ENCODE measurements at places on chromosomes 16 and 17.

DNA sequence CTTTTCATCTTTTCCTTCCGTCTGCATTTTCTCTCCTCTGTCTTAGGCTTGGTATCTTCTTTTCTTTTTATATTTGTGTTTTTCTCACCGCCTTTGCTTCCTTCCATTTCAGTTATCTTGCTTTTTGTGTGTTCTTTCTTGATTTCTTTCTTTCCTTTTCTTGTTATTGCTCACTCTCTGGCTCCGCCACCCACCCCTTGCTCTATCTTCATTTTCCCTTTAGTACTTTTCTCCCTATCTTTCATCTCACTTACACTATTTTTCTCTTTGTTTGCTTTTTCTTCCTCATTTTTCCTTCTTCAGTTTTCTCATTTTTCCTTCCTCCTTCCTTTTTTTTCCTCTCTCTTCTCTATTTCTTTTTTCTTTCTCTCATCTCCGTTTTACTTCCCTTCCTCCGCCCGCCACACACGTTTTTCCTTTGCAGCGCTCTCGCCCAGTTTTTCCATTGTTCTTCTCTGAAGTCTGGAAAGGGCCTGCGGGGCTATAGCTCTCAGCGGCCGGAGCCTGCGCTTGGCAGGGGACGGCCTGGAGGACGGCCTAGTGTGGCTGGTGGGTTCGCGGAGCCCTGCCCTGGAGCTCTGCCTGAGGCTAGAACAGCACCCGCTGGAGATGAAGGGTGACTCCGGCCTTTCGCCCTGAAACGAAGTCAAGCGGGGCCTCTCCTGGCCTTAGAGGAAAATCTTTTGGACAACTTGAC is 5.2 kb upstream of the HOXB13 start:
- no peak for DNase-seq

GRCh38 chr17:77163511-77164280 is 22.9 kb downstream of the SEC14L1 start:
- DNase-seq, result no peak

DNA sequence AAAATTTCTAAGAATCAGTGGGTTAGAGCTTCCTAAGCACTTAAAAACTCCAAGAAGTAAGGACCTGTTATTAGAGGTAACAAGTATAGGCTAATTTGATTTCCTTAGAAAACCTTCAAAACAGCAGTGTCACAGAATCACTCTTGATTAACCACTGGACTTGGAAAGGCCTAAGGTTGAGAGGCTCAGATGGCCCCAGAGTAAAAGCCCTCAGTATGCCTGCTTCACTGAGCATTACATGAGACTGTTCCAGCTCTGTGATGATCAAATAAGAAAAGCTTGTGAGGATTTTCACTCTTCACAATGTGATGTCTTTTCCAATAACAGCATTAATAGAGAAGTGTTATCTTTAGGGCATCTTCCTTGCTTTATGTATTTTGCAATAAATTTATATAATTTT is 509.2 kb upstream of the HSBP1 start:
- no peak for DNase-seq

DNA sequence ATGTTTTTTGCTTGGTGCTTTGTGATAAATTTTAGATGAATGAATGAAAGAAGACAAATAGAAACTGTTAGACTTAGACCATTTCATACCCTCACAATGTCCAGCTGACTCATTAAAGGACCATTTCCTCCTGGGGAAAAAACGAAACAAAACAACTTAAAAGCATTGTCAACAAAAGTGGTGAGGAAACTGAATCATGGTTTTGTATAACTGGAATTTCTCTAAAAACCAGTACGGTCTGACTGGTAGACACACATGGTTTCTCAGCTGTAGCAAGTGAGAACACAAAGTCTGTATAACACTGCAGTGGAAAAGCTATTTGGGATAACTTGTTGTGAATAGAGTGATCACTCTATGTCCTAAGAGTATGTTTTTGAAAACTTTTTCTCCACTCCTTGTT is 5.3 kb upstream of the DDX52 start:
- peak; percentile 42 for DNase-seq

GRCh38 chr16:51710186-51710585 is 559.1 kb upstream of the SALL1 start:
- DNase-seq, result no peak

- peak; percentile 98 for DNase-seq
Observed at GRCh38 chr17:31052187-31052889, 42.4 kb upstream of the NF1 start.

- no peak for DNase-seq
Observed at GRCh38 chr16:84928679-84929420, 82.5 kb downstream of the ZDHHC7 start.

- peak; percentile 41 for DNase-seq
Observed at GRCh38 chr16:68760671-68761275, 23.7 kb downstream of the CDH1 start.

- DNase-seq, result no peak
Observed at GRCh38 chr16:23232806-23233205, 50.3 kb downstream of the SCNN1G start.

DNA sequence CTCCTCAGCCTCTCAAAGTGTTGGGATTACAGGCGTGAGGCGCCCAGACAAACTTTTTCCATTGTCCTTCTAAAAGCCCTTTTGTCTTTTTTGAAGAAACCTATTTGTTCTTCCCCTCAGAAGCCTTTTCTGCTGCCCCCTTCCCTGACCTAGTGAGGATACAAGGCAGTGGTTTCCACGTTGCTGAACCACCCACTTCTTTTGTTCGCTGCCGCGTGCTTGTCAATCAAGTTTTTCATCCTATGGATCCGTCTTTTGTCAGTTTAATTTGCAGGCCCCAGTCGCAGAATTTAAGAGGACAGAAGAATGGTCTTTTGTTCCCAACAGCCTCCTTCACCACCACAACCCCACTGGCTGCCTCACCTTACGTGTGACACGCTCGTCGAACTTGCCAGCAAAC is 20.2 kb upstream of the GNG13 start:
- no peak for DNase-seq

GRCh38 chr16:84924331-84925091 is 86.8 kb downstream of the ZDHHC7 start:
- no peak for DNase-seq

DNA sequence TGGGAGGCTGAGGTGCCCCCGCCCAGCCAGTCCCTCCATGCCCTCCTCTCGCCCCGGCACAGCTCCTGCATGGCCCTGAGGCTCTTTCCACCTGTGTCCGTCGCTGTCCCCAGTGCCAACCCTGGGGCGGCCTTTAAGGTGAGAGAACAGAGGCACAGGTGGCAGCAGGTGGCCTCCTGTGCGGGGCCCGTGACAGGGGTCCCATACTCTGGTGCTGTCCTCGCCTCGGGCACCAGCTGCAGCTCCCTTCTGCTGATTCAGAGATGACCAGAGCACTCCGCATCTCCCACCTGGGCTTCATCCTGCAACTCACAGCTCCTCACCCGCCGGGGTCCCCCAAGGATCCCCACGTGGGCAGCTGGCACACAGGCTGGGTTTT is 8.0 kb downstream of the PRSS27 start:
- no peak for DNase-seq

DNA sequence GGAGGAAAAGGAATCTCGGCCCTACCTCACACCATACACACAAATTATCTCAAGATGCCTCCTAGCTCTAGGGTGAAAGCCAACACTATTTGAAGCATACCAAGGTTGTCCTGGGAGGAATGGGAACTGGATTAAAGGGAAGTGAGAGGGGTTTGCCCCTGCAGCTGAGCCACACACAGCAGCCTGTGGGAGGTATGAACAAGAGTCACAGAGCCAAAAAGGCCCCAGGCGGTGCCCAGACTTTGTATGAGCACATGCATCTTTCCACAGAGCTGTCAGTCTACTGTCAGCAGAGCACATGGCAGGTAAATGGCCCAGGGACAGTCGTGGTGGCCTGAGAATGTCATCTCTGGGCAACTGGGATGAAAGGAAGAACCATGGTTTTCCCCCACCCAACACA is 31.0 kb upstream of the RCVRN start:
- DNase-seq, result no peak

DNA sequence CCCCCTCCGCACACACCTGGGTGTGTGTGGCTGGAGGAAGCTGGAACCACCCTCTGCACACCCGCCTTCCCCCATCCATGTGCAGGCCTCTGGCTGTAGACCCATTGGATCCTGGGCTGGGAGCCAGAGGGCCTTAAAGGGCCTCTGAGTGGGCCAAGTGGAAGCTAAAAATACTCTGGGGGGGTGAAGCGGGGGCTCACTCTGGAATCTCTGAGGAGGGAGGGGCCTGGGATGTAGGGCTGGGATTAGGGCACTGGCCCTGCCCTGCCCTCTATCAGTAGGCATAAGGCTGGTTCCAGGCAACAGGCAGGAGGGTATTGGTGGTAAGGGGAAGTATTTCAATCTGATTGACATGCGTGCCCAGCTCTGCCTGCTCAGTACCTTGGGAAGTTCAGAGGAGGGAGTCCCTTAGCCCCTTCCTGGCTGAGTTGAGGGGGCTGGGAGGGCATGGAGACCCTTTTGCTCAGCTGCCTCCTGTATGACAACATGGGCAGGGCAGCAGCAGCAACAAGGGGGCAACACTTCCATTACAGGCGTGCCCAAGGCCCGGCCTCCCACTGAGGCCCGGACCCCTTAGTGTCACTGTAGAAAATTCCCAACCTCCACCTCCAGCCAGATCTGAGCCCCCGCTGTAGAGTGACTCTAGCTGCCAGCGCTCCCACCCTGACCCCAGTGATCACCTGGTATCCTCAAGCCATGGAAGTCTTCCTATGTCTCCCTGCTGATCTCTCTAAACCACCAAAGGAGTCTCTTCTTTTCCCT is 5.2 kb downstream of the ITGA3 start:
- DNase-seq, result peak; percentile 80

DNA sequence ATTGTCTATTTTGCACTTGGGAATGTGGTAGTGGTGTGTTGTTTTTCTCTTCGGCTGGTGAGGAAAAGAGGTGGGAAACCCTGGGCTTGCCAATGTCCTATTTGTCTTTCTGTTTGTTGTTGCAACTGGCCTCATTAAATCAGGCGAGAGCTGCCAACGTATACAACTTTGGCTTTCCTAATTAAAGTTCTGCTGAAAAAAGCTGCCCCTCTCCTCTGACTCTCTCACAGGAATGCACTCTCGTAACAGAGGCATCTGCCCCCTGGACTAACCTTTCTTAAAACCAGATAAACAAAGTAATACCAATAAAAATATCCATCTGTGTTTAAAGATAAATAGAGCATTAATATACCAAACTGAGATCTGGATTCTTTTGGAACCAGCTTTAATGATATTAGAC is 7.8 kb downstream of the CDRT15 start:
- DNase-seq, result peak; percentile 15

DNA sequence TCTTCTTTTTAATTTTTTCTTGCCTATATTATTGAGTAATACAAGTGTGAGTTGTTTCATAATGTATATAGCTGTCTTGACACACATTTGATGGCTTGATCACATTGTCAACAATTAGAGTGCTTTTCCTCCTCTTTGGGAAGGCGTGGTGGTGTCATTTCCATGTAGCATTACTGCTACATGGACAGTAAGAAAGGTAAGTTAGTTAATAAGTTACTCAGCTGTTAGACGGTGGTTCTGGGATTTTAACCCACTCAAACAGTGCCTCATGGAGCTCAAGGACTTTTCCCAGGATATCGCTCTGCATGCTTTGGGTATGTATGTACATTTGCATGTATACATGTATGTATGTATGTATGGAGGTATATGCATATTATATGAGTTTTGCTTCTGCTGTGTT is 94.6 kb downstream of the HAPSTR1 start:
- DNase-seq, result no peak

DNA sequence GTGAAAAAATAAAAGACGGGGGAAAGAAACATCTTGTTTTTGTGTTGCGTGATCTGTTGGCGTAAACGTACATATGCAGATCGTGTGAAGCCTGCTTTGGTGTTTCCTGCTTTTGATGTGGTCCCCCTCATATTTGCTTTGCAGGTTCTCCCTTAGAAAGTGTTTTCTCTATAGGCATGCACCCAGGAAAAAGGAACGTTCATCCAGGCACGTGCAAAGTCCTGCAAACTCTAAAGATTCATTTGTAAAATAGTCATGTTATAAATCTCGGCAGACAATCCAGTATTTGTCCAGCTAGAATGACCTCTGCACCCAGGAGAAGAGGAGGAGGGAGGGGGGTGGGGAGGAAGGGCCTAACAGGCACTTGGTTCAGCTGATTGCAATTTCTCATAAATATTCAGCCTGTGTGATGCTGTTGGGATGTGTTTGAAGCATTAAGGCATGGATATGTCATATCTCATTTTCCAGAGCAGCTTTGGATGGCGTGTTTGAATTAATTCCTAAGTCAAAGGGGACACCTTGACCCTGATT is 40.3 kb upstream of the DDX52 start:
- no peak for DNase-seq

GRCh38 chr16:23362460-23363317 is 60.6 kb downstream of the SCNN1B start:
- DNase-seq, result no peak

DNA sequence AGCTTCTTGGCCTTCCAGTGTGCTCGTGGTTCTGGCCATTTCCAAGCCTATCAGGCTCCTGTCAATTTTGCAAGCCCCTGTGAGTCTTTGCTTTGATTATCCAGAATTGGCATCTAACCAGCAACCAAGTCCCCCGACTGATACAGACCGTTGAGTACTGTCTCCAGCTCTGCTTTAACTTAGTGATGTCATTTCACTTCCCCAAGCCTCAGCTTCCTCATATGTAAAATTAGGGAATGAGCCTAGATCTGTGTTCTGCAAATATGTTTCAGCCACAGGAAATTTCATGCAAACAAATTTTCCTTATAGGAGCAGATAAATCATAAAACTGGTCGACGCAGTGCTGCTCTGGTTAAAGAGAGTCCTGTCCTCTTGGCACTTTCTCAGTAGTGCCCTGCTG is 60.1 kb upstream of the WSB1 start:
- no peak for DNase-seq

GRCh38 chr16:87201052-87201451 is 116.1 kb downstream of the C16orf95 start:
- DNase-seq, result peak; percentile 100

DNA sequence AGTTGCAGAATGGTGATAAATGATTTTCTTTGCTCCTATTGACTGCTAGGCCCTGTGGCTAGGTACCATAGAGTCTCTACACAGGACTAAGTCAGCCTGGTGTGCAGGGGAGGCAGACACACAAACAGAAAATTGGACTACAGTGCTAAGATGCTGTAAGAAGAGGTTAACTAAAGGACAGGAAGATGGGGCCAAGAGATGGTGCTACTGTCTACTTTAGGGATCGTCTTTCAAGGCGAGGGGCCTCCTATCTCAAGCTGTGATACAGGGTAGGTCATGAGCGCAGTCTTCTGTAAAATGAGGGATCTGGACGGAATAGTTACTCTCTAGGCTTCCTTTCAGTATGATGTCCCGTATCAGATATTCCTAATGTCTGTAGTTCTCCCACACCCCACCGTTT is 817 bp downstream of the NME1 start:
- no peak for DNase-seq

- no peak for DNase-seq
Observed at GRCh38 chr16:2936436-2937011, 24.8 kb downstream of the FLYWCH1 start.

Data from fibroblast of upper back skin (primary cell).